ENCODE measurements at places on chromosomes 11 and 22.

DNA sequence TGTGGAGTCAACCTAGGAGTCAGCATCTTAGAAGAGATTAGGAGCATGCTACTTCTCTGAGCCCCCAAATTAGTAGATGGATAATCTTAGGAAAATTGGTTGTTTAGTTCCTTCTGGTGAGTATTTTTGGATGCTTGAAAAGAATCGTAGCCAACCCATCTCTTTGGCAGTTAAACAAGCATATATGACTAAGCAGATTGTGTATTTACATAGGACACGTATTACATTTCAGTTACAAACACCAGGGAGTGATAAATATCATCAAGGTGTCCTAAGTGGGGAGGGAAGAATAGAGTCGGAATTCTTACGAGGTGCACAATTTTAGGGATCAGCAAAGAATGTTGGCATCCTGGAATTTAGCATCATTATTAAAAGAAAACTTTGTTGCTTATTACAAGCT is 13.5 kb downstream of the PLET1 start:
- no peak for DNase-seq

GRCh38 chr11:73239111-73239521 is 21.0 kb downstream of the P2RY2 start:
- no peak for DNase-seq

- no peak for DNase-seq
Observed at GRCh38 chr11:47616726-47617416, 22.7 kb upstream of the C1QTNF4 start.

- DNase-seq = no peak
Observed at GRCh38 chr11:42974510-42975179, 337.2 kb upstream of the API5 start.

GRCh38 chr22:46240073-46240472 is 10.0 kb downstream of the CDPF1 start:
- DNase-seq = no peak

- no peak for DNase-seq
Observed at GRCh38 chr11:111221208-111221607, 24.3 kb upstream of the POU2AF2 start.

- no peak for DNase-seq
Observed at GRCh38 chr22:47423861-47424820, 661.7 kb downstream of the TBC1D22A start.

DNA sequence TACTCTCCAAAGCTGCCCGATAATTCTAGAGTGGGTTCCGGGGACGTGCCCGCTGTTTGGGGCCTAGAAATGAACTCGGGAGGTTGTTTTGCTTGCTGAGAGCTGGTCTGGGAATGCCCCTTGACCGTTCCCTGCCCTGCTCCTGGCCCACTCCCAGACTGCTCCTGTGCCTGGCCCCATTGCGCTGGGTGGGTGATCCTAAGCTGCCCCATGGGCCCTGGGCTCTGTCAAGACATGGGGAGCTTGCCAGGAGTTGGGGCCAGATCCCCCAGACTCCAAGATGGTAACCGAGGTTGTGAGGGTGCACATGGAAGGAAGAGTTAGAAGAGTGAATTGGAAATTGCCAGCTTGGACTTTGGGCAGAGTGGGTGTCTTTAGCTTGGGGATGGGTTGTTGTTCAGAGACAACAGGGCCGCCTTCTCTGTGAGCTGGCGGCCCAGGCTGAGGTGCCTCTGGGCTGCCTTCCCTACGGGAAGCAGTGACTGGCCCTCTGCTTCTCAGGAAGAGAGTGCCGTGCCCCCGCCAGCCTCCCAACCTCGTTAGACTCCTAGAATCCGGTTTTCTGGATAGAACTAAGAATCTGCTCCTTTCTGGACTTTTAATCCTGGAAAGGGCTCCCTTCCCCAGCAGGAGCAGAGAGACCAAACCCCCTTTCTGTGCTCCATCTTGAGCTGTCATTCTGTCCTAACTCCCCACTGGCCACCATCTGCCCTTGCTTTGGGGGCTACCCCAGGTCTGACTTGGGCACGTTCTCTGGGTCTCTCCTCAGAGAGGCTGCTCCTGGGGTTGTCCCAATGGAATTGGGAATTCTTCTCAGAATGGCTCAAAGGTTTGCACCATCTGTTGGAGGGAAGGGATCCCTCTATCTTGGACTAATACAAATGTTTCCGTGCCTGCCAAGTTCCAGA is 1.8 kb downstream of the ST3GAL4 start:
- no peak for DNase-seq

DNA sequence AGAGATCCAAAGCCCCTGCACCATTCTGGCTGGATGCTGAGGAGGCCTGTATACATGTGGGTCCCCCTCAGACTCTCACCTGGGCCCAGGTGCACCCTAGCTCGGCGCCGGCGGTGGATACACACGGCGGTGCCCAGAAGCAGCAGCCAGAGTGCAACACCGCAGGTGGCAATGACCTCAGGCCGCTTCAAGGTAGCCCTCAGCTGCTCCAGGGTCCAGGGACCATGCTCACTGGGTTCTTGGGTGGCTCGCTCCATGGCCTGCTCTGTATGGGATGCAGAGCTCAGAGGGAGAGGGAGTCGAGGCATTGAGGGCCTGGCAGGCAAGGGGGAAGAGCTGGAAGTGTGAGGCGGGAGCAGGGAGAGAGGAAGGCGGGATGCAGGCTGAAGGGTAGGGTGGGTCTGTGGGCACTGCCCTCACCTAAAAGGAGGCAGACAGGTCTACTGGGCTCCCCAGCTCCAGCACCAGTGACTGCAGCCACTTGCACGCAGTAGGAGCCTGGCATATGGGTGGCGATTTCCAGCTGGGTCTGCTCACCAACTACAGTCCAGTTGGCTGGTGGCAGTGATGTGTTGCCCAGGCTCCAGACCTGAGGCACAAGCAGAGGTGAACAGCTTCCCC is 3.8 kb downstream of the ROBO4 start:
- DNase-seq = no peak

- DNase-seq = no peak
Observed at GRCh38 chr11:121887976-121888557, 227.9 kb downstream of the BLID start.

DNA sequence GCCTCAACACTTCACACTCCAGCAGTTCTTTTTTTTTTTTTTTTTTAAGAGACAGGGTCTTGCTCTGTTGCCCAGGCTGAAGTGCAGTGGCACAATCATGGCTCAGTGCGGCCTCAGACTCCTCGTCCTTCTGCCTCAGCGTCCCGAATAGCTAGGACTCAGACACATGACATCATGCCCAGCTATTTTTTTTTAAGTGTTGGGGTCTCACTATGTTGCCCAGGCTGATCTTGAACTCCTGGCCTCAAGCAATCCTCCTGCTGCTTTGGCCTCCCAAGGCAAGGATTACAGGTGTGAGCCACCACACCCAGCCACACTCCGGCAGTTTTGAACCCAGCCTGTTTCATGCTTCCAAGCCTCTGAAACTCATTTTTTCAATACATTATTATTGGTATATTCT is 3.7 kb downstream of the PPP2R1B start:
- DNase-seq = no peak

GRCh38 chr11:107999759-108000455 is 8.8 kb upstream of the CUL5 start:
- DNase-seq = no peak

- DNase-seq = no peak
Observed at GRCh38 chr11:9571071-9571762, 2.3 kb upstream of the WEE1 start.

DNA sequence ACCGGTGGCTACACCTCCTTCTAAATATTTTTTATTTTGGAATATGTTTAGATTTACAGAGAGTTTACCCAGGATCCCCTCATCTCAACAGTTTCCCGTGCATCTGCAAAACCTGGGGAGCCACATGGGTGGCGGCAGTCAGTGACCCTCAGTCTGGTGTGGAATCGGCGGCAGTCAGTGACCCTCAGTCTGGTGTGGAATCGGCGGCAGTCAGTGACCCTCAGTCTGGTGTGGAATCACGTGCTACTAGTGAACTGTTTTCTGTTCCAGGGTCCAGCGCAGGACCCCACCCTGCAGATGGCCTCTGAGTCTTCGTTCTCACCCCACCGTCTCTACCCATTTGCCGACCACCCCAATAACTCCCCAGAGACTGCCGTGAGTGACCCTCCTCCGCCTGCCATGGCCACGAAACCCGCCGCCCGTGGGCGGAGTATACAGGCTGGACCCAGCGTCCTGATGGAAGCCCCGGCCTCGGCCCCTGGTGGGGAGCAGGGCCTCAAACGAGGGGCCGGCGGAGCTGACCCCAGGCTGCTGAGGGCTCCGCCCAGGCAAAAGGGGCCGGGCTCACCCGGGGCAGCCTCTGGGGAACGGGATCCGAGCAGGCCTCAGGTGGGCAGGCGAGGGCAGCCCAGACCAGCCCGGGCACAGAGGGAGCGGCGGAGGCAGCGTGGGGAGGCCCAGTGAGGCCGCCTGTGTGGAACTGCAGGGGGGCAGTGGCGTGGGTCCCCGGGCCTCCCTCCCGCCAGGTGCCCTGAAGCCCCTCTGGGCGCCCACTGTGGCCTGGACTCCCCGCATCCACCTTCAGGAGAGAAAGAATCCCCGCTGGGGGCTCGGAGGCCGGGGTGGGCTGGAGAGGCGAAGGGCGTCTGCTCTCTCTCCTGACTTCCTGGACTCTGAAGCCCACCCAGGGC is 2.5 kb downstream of the IL17REL start:
- no peak for DNase-seq

DNA sequence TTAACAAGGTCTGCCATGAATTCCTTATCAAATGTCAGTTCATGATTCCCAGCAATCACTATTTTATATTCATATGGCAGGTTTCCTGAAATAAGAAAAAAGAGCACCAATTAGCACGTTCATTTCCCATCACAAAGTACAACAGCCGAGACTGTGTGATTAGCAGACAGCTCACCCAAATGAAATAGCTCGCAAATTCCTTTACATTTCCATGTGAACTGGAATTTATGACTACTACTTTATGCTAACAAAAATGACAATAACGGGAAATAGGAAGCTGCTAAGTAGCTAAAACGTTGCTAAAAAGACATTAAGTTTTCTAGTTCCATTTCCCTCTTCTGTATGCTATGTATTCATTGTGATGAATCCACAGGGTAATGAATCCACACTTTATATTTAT is 90.7 kb downstream of the MPPED2 start:
- no peak for DNase-seq

DNA sequence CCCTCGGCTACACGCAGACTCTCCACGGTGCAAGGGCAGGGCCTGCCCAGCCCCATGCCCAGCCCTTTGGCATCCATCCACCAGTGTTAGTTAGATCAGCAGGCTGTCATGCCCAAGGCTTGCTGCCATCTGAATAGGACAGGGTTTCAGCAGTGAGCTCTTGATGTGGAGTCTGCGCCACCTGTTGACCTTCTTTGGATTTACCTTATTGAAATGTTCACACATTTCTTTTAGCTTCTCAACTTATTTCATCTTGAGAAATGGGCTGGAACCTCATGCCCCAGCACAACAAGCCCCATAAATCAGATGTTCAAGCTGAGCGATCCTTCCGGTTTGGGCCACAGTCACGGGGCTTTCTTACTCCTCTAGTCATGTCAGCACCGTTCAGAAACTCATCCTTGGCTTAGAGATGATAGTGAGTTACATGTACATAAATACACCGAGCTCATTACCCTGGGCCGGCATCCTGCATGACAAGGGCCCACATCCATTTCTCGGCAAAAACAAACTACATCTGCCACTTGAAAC is 61.7 kb downstream of the PARVB start:
- no peak for DNase-seq

Measured in GOT3 (cell line).